ENCODE measurements at places on chromosomes 12 and 14. TPM values are rescaled to one million over a fixed set of nuclear protein-coding genes. Genes with fewer than 3 reads are reported as not detected.

Gene PPFIA2
- total RNA-seq: not detected

Gene POP5
- 58.2 TPM for total RNA-seq

Gene CEP128
- total RNA-seq: 4.7 TPM

Gene SAMD15
- 2.9 TPM for total RNA-seq

Gene ATP2A2
- total RNA-seq: 273 TPM

Gene RNU4-1
- 1,681 TPM for total RNA-seq

Gene SLC17A8
- total RNA-seq: not detected

Gene PAX9
- 0.24 TPM for total RNA-seq

DNA sequence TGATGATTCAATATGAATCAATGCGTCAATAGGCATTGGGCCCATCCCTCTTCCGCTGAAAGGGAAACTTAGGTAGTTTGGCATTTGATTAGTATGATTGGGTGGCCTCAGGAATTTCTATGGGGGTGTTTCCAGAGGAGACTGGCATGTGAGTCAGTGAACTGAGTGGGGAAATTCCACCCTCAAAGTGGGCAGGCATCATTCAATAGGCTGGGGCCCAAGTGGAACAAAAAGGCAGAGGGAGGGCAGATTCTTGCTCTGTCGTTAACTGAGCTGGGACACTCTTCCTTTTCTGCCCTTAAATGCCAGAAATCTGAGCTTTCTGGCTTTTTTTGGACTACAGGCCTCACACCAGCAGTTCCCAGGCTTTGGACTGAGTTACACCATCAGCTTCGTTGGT, 373.5 kb downstream of the RPS29 start:
- DNase-seq: no peak

DNA sequence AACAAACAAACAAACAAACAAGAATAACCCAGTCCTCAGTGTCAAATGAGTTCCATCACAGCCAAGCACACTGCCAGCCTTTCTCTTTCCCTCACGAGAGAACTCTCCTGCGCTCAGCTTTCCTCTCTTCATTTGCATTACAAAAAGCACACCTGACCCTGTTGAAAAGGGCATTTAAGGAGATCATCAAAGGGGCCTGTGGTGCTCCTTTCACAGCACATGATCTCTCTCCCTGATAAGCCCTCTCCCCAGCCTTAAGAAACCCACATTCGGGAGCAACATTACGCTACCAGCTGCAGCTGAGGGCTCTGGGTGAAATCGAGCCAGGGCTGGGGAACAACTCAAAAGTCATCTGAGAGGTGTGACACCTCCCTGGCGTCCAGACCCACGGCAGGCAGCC, 165.6 kb upstream of the TMCC3 start:
- DNase-seq: no peak

GRCh38 chr12:18799561-18799960, 61.6 kb downstream of the CAPZA3 start:
- DNase-seq: peak; percentile 1

- no peak for DNase-seq
These were observed 71.5 kb upstream of the SFSWAP start for GRCh38 chr12:131639270-131639940.

DNA sequence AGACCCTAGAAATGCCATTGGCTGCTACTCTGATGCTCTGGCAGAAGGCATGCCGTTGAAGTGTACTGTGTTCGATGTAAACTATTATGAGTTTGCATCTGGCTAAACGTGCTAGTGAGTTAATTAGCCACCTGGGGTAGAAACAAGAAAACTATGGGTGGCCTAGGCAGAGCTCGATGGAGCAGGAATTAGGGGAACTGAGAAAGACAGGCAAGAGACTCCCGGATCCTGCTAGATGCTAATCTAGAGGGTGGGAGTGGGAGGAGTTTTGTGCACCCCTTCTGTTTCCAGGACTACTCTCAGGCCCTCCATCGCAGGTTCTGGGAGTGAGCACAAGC, 32.0 kb downstream of the TMEM63C start:
- no peak for DNase-seq

GRCh38 chr12:63864454-63864706, 19.9 kb downstream of the SRGAP1 start:
- DNase-seq: no peak

DNA sequence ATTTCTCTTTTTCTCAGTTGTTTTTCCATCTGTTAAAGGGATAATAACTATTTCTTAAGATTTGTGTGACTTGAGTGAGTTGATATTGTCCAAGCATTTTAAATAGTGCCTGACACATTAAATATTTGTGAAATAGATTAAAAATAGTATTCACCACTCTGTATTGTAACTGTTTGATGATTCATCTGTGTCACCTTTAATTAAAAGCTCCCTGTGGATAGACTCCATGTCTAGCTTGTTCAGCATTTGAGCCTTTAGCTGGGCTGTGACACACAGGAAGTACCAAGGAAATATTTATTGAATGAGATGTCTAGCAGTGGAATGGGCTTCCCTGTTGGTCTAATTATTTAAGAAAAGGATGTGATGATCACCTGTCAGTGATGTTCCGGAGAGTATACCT, 1.8 kb upstream of the GLIPR1L2 start:
- peak; percentile 64 for DNase-seq

DNA sequence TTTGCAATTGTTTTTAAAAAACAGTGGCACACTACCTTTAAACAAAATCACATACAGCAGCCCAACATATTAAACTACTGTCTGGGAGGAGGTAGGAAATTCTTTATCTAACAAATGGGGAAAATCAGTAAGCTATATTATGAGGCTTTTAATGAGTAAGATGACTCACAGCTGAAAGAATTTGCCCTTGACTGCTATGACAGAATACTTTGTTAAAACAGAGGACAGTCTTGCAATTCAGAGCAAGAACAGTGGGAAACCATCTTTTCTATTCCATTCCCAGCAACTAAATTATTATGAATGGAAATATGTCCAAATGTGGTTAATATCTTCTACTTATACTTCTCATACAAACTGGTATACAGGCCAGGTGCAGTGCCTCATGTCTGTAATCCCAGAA, 49.2 kb upstream of the SGPP1 start:
- DNase-seq: peak; percentile 51

GRCh38 chr12:30016540-30017055, 232.9 kb upstream of the TMTC1 start:
- DNase-seq: no peak

- DNase-seq: no peak
These were observed 1.5 kb downstream of the RASAL1 start for GRCh38 chr12:113134071-113134470.

DNA sequence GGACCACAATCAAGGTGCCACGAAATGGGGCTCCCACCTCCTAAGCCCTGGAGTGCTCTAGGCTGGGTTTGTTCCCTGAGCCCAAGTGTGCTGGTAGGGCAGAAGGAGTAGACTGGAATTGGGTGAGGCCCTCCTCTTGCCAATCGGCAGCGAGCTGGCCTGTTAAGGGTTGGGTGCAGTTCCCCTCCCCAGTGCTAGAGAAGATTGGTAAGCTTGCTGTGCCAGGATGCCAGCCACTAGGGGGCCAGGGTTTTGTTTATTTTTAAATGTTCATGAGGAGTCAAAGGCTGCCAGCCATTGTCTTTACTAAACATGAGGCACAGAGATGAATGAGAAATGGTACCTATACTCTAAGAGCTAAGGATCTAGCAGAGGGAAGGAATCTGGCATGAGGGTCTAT, 79.7 kb downstream of the SPTB start:
- peak; percentile 48 for DNase-seq

DNA sequence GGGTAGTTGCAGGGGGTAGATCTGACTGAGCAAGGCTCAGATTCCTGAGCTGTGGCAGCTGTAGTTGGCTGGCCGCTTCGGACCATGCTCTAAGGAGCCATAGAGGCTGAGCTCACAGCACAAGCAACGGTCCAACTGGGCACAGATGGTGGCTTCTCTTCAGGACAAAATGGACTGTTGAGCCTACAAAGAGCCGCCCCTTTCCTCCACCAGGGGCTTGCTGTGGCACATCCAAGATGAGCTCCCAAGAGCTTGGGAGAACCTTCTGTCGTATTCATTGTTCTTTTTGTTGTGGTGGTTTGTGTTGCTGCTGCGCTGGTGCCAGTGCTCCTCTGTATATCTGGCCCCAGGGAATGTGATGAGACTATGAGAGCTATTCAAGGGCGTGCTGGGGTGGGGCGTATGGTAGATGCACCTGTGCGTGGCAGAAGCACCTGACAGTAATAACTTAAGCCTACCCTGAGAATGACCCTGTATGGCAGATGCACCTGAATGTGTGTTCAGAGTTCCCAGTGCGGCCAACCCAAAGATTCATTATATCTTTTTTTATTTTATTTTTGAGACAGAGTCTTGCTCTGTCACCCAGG, 17.8 kb upstream of the LGALS3 start:
- DNase-seq: no peak

GRCh38 chr12:2242216-2242615, 189.4 kb downstream of the CACNA1C start:
- DNase-seq: no peak

GRCh38 chr14:99838639-99839134, 45.5 kb downstream of the EML1 start:
- DNase-seq: peak; percentile 11

DNA sequence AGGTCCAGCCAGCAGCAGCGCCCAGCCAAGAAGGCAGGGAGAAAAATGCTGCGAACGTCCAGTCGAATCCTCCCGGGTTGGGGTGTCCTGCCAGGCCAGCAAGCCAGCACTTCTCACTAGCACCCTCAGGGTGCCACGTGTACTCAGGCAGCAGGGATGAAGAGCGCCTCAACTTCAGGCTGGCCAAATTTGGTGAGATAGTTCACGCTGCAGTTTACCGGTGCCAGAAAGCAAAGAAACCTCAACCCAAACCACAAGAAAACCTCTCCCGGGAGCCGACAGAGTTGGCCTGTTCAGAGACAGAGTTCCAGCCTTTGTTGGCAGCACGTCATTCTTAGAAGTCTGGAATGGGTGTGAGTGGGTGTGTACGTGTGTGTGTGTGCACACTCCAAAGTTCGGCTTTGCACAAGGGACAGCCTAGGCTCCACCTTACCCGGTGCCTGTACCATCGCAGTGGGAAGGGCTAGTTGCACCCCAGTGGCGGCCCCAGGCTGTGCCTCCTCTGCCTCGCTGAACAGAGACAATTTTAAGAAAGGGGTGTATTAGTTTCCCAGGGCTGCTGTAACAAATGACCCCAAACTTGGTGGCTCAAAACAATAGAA, 42.1 kb downstream of the ELK3 start:
- no peak for DNase-seq

GRCh38 chr14:24072436-24072835, 1.1 kb downstream of the CPNE6 start:
- no peak for DNase-seq

DNA sequence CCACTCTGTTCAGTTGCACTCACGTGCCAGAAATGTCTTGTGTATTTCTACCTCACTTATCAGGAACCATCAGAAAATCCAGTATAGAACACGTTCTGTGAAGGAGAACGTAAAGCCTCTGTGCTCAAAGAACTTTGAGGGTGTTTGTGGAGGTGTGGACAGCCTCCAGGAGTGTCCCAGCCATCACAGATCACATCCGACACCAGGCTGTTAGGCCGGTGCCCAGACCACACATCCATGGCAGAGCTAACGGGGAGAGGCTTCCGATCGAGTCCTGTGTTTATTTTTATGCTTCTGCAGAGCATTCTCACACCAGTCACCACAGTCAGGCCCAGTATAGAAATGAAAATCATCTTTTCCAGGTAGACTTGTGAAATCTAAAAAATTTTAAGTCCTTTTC, 53.6 kb downstream of the TPCN1 start:
- no peak for DNase-seq

DNA sequence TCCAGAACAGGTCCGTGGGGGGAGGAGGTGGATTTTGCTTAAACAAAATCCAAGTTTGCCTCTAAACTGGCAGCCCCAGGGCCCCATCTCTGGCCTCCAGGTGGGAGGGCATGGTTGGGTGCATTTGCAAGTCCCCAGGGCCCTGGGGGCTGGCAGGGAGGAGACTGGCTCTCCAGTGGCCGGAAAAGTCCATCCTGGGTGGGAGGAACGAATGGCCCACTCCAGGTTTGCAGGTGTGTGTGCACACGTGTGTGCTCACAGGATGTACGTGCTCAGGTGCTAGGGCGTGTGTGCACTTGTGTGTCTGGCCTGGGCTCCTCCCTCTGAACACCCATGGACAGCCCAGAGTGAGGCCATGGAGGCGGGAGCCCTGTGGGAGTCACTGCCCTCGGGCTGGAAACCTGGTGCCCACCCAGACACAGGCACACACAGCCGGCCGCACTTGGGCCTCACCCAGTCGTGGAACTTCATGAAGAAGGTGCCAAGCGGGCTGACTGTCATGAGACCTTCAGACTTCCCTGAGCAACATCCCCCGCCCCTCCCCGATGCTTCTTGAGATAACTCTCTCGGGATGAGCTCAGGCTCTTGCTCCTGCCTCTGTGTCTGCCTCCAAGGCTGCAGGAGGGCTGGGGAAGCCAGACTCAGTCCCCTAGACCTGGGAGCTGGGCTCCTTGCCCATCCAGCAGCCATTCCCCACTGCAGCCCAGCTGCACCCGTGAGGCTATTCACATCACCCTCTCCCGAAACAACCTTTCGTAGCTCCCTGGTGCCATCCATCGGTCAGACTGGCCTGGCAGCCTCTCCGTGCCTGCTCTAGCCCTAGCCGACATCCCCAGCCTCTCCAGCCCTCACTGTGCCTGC, 9.4 kb downstream of the AHNAK2 start:
- DNase-seq: peak; percentile 24

DNA sequence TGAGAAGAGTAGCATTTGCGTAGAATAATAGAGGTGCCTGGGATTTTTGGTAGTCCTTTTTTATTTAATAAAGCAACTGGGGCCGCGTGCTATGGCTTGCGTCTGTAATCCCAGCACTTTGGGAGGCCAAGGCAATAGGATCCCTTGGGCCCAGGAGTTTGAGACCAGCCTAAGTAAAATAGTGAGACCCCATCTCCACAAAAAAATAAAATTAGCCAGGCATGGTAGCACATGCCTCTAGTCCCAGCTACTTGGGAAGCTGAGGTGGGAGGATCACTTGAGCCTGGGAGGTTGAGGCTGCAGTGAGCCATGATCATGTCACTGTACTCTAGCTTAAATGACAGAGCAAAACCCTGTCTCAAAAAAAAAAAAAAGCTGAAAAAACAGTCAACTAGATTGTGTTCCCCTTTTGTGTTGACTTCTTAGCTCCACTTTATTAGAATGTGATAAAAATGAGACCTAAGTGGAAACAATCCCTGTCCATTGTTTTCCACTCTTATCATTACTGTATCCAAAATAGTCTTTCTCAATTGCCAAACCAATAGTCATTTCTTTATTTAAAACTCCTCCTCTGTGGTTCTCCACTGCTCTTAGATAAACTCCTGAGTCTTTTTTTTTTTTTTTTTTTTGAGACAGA, 7.4 kb downstream of the PRKCH start:
- DNase-seq: no peak

GRCh38 chr12:66901138-66901932, 222.5 kb upstream of the GRIP1 start:
- DNase-seq: no peak

DNA sequence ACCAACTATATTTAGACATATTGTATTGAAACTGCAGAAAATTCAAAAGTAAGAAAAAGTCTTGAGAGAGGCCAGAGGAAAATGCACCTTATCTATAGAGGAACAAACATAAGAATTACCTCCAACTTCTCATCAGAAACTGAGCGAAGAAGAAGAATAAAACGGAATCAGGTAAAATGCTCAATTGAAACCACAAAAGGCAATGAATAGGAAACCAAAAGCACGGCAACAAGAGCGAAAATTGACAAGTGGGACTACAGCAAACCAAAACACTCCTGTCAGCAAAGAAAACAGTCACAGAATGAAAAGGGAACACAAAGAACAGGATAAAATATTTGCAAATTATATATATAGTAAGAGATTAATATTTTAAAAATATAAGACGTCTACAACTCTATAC, 61.9 kb upstream of the PARP11 start:
- no peak for DNase-seq

All from HFFc6 (cell line).